ENCODE measurements at places on chromosomes 3 and 15.

- DNase-seq: no peak
Observed at GRCh38 chr3:160678292-160678842, 1.4 kb downstream of the ARL14 start.

- DNase-seq: no peak
Observed at GRCh38 chr15:78663703-78664102, 22.7 kb upstream of the CHRNB4 start.

- no peak for DNase-seq
Observed at GRCh38 chr3:142961539-142961938, 1.9 kb downstream of the PAQR9 start.

GRCh38 chr3:52998771-52999513 lies 46.9 kb downstream of the SFMBT1 start:
- no peak for DNase-seq

GRCh38 chr3:184656829-184657681 lies 54.8 kb downstream of the MAGEF1 start:
- DNase-seq: no peak

DNA sequence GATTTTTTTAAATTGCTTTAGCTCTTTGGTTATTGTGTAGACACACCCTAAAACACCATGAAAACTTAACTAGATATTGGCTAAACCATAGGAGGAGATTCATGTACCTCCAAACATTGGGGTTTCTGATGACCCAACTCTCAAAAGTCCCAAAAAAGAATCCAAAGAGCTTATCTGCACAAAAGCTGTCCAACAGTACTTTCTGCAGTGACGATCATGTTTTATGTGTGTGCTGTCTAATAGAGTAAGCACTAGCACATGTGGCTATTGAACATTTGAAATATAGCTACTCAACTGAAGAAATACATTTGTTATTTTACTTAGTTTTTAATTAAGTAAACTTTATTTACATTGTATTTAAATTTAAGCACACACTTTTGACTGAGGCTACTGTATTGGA lies 818.2 kb upstream of the LMCD1 start:
- DNase-seq: no peak

DNA sequence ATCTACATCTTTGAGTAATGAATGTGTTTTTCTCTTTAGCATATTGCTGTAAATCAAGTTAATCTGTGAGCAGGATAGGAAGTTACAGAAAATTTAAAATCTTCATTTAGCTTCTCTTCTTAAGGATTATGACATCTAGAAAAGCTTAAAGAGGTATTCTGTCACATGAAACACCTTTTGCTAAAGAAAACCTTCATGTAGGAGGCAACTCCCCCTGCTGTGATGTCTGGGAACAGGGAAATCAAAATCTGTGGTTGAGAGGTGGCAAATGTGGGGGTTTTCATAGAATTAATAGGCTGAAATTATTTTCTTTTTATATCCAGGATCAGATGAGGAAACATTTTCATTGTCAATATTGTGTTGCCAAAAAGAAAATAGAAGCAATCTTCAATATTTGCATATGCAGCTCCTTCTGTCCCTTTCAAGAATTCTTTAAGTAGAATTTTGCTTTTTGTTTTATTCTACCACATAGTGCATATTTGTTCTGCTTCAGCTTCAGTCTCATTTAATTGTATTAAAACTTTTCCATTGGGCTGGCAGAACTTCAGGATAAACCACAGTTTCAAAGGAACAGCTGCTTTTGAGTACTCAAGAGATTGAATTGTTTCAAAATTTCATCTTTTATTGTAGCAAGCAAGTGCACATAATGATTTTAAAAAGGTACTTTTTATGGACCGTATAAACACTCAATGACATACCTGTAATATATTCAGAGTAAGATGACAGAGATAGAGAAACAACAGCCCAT lies 128.4 kb downstream of the RAP2B start:
- no peak for DNase-seq

DNA sequence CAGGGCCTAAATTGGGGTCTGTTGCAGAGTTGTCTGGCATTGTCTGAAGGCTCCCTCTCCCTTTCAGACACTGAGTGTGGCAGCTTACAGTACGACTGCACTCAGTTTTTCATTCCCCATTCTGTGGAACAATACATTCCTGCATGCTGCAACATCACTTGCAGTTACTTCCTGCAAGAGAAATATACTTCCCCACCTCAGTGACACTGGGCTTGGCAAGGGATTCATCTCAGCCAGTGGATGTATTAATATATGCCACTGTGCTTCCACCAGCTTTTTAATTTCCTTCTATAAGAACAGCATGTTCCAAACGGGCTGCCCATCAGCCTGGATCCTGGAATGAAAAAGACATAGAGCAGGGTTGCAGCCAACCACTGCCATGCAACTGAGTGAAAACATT lies 23.1 kb downstream of the B3GALNT1 start:
- no peak for DNase-seq

Measured in stimulated activated CD4-positive, alpha-beta T cell treated with anti-CD3 and anti-CD28 coated beads, Interleukin-1b, Interleukin-23, amount 100 ng/mL, for 1 hour (primary cell).